ENCODE measurements at places on chromosomes 1 and 21.

GRCh38 chr1:206909883-206910318, 11.8 kb downstream of the FCMR start:
- no peak for DNase-seq

DNA sequence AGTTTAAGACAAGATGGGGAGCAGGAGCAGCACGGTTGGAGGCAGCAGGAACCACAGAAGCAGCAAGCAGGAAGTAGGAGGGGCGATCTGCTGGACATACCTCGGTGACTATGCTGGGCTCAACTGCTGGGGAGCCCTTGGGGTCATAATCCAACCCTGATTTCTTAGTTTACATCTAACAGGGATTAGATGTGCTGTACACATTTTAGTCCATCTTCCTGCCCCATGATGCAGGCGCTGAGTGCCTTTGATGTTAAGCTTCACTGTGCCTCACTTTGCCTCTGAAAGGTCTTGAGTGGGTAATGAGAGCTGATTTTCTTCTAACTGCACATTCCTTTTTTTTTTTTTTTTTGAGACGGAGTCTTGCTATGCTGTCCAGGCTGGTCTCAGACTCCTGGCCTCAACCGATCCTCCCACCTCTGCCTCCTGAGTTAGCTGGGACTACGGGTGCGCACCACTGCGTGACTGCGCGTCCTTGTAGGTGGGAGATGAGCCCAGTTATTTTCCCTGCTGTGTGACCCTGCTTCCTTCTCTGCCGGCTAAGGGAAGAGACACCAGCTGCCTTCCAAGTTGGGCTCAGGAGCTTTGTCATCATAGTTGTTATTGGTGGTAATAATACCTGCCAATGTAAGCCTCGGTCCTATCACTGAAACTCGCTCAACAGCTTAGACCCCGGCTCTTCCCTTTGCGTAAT, 1.1 kb upstream of the RCAN3 start:
- peak; percentile 80 for DNase-seq

GRCh38 chr1:40978886-40979240, 633 bp upstream of the CTPS1 start:
- no peak for DNase-seq

- no peak for DNase-seq
Observed at GRCh38 chr1:116855773-116856201, 53.9 kb upstream of the PTGFRN start.

DNA sequence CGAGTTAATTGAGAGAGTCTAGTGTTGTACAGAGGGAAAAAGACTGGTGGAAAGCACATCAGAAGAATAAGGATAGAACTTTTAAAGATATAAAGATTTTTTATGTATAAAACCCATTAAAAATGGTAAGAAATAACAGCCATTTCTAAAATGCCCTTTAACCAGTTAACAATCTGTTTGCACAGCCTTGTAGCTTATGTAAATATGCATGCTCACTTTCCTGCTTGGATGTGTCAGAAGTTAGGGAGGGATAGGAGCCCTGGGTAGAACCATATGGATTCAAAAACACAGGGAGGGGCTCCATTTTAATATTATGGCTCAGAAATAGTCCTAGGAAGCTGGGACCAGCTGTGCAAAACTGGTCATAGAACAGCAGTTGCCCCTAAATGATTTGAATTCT, 4.5 kb upstream of the EDEM3 start:
- no peak for DNase-seq

GRCh38 chr21:46325073-46325912, 1.3 kb downstream of the PCNT start:
- DNase-seq = peak; percentile 72
